HuH-7.5 (cell line): ENCODE measurements at places on chromosomes 11 and 22.
A peak's percentile ranks its signal among the peaks of the same experiment; 100 is the strongest.

DNA sequence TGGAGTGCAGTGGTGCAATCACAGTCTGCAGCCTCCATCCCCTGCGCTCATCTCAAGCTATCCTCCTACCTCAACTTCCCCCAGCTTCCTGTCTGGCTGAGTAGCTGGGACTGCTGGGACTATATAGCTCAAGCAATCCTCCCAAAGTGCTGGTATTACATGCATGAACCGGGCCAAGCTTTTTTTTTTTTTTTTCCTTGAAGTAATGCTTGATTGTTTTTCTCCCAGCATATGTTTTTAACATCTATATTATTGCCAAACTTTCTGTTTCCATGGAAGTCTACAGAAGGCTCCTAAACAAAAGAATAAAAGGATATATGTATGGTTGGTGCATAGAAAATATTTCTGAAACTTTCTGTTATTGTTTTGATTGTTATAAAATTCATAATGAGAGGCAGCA, 853.6 kb downstream of the KCNA4 start:
- DNase-seq, result no peak

- no peak for DNase-seq
Observed at GRCh38 chr11:6203327-6203726, 2.0 kb upstream of the C11orf42 start.

DNA sequence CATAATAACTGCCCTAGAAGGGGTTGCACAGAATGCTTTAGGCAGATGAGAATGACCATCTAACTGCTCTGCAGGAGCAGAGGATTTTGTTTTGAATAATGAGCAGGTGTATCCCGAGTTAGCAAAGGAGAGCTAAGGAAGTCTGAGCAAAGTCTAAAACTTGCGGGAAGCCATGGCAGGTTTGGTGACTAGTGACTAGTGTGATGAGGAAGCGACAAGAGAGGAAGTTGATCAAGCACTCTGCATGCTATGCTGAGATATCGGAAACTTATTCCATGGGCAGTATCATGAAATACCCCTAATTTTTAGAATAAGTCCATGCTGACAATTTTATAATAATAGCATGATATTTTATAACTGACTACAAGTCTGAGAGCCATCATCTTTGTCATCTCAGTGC, 12.9 kb downstream of the OLFML1 start:
- DNase-seq, result no peak

GRCh38 chr11:69635195-69635594, 5.8 kb upstream of the CCND1 start:
- no peak for DNase-seq

- DNase-seq, result no peak
Observed at GRCh38 chr22:46791201-46791731, 28.8 kb downstream of the TBC1D22A start.

- no peak for DNase-seq
Observed at GRCh38 chr11:68146010-68146540, 24.9 kb upstream of the CHKA start.

DNA sequence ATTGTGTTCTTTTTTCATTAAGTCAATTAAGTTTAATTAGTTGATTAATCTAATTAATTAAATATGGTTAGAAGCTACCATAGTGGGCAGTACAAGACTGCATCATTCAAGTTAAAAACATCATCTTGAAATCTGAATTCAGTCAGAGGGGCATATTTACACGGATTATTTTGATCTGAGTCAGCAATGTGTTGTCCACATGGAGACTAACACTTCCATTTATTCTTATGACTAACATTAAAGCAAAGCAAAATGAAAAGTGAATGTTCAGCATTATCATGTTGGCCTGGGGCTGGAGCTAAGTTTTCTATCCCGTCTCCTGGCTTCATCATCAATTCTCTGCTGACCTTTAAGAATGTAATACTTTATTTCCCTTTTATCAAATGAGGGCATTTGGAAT, 17.3 kb downstream of the FLI1 start:
- no peak for DNase-seq

DNA sequence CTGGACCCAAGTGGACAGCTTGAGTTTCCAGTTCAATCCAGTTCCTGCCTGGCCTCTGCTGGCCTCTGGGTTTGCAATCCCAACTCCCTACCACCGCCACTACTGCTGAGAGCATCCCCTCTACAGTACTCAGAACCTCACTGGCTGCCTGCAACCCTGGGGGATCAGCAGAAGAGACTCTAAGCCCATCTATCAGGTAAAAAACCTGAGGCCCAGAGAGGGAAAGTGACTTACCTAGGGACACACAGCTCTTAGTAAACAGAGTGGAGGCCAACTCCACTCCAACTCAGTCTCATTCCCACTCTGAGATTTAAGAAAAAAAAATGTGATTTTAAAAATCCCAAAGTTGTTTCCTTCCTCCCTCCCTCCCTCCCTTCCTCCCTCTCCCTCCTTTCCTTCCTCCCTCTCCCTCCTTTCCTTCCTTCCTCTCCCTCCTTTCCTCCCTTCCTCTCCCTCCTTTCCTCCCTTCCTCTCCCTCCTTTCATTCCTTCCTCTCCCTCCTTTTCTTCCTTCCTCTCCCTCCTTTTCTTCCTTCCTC, 34.5 kb downstream of the APOL3 start:
- DNase-seq, result no peak

DNA sequence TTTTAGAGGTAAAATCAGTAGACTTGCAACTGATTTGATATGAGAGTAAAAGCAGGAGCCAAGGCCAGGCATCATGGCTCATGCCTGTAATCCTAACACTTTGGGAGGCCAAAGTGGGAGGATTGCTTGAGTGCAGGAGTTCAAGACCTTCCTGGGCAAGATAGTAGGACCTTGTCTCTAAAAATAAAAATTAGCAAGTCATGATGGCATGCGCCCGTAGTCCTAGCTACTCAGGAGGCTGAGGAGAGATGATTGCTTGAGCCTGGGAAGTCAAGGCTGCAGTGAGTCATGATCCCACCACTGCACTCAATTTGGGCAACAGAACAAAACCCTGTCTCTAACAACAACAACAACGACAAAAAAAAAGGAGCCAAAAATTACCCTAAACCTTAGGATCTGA, 13.5 kb downstream of the SGSM3 start:
- no peak for DNase-seq

DNA sequence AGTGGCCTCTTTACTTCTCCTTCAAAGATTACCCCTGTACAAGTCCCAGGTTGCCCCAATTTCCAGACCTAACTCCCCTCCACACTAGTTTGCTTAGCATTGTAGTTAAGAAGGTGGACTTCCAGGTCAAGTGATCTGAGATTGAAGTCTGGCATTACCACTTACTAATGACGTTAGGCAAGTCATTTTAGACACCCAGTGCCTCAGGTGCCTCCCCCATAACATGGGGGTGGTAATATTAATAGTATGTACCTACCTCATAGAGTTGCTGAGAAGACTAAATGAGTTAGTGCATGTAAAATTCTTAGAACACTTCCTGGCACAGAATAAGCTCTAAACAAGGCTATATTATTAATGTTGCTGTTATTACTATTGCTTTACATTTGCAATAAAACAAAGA, 93.4 kb downstream of the SPON1 start:
- DNase-seq, result no peak

- DNase-seq, result no peak
Observed at GRCh38 chr11:680476-680875, 14.5 kb downstream of the DEAF1 start.

DNA sequence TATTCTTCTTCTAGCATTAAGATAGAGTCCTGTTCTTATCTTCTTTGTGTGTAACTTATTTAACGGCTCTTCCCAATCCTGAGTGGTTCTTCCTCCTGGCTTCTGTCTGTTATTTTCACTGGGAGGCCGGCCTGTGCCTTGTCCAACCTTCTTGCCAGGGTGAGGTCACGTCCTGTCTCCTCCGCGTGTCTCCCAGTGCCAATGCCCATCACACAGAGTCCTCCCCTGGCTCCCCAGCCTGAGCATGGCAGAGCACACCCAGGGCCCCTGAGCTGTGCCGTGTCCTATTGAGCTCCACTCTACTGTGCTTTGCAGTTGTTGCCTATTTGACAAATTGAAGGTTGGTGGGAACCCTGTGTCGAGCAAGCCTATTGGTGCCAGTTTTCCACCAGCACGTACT, 487.3 kb downstream of the BRD1 start:
- DNase-seq, result no peak

DNA sequence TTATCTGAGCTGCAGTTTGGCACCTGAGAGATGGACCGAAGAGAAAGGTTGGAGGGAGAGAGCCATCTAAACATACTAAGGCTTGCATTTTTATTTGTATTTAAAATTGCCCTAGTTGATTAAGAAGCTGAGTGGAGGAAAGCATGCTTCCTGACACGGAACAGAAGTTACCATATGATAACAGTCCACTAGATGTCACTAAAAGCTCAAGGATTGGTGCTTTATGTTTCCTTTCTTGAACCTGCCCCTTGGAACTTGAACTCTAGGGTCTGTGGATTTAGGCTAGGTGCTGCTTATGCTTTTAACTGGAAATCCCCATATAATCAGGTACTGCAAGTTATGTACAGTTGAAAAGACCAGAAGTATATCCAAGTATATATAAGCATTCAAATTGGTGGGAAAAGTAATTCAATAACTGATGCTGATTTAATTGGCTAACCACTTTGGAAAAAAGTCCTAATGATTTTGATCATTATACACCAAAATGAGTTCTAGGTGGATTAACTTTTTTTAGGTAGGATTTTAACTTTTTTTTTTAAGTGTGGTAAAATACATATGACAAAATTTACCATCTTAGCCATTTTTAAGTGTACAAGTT, 9.5 kb downstream of the RBMXL2 start:
- peak; percentile 24 for DNase-seq

DNA sequence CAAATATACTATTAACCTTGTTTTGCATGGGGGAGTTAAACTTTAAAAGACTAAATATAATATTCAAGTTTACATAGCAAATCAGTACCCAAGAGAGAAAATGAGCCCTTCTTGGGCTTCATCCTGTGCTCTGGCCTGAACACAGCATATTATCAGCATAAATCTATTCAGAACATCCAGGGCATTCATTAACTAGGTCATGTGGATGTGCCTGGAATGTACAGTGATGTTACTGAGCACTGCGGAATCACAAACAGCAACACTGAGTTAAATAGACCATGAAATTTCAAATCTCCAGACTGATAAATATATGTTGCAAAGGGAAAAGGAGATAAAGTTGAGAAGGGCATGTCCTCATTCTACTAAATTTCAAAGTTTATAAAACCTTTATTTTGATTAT, 426.4 kb downstream of the AASDHPPT start:
- DNase-seq, result no peak
